Stimulated activated CD4-positive, alpha-beta T cell treated with anti-CD3 and anti-CD28 coated beads, Interleukin-1b, Interleukin-23, amount 100 ng/mL, for 1 hour (primary cell): ENCODE measurements at places on chromosomes 1 and 21.

DNA sequence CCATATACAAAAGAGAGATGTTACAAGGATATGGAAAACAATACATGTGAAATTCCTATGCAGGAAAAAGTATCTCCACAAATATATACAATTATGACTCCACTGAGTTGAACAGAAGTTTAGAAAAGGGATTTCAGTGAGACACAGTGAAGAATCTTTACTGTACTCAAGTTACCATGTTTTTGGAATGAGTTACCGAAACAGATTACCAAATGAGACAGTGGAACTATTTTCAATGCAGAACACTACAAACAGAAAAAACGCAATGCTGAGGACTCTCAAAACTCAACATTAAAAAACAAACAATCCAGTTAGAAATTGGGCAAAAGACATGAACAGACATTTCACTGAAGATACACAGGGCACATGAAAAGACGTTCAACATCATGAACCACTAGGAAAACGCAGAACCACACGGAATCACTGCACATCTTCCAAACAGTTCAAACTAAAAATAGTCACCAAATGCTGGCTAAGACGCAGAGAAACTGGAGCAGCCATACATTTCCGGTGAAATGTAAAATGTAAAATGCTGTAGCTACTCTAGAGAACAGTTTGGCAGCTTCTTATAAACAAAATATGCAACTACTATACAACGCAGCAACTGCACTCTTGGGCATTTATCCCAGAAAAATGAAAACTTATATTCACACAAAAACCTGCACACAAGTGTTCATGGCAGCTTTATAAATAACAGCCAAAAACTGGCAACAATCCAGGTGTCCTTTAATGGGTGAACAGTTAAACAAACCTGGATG, 118.7 kb downstream of the UBR4 start:
- no peak for DNase-seq

DNA sequence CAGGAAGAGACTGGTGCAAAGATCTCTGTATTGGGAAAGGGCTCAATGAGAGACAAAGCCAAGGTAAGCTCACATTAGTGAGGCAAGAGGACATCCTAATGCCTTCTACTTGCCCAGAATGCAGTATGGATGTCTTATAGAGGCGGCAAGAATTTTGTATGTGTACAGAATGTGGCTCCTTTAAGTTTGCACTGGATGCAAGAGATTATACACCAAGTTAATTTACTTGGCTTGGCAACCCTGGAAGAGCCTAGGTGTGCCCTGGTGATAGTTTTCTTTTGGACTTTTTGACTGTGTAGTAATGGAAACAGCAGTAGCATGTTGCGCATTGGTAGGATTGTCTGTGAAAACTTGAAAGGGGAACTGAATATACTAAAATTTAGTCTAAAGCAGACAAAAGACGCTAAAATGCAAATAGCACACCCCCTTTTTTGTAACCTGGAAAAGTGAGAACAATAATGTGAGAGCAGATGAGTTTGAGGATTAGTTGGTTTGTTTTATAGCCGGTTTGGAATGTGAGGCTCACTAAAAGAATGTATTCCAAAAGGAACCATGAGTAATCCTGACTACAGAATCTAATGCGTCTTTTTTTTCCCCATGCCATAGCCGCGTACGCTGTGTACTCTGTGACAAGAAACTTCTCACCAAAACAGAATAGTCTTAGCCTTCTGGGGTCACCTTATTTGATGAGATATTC, 18.1 kb downstream of the KHDRBS1 start:
- no peak for DNase-seq

DNA sequence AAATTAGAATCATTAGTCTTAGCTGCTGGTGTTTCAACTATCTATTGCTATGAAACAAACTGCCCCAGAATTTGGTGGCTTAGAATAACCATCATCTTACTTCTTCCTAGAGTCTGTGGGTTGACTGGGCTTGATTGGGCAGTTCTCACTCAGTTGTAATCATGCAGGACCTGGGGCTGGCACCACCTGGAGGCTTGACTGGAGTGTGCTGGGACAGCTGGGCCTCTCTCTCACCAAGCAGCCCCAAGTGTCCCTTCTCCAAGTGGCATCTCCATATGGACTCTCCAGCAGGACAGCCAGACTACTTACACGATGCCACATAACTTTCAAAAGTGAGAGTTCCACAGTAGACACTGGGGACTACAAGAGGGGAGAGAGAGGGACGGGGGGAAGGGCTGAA, 140.3 kb upstream of the ATP1B1 start:
- DNase-seq = no peak

DNA sequence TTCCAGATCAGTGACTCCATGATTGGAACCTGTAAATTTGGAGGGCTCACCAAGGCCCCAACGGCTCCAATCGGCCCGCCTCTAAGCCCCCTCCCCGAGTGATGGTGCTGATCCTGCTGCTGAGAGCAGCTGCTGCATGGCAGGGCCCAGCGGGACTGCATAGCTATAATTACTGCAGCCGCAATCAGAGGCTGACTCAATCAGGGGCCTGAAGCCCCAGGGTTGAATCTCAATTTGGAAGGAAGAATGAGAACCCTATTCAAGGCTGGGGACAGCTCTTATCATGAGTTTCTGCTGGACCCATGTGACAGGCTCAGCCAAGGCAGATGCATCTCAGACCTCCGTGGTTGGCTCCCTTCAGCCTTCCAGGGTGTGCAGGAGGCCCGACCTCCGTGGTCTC, 42.8 kb upstream of the MAGOH start:
- DNase-seq = no peak

DNA sequence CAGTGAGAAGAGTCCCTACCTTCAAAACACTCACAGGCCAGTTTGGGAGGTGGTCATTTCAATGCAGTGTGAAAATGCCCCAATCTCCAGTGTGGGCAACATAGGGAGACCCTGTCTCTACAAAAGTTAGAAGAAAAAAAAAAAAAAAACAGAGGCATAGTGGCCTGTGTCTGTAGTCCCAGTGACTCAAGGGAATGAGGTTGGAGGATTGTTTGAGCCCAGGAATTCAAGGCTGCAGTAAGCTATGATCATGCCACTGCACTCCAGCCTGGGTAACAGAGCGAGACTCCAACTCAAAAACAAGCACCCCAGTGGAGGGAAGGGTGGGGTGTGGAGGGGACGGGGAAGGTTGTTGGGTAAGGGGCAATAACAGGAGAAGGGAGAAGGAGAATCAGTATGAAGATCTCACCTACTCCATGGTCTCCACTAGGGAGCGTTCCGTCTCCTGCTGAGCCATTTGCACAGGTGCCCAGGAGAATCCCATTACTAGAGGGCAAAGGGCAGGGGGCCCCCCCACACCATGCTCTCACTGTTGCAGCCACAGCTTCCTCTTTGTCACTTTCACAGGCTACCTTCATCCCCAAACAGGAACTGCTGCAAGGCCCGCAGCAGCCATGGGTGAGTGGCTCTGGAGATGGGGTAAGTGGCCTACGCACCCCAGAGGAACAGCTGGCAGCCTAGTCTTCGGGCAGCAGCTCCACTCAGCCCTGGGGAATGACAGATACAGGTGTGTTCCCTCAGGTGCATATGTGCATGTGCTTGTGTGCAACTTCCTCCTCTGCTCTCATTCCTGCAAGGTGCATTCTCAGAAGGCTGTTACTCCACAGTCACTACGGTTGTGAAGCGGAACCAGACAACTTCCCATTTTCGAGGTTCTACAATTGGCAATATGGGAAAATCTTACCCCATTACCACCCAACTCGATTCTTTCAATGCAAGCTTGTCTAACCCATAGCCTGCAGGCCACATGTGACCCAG, 87.9 kb upstream of the LYST start:
- DNase-seq = no peak

DNA sequence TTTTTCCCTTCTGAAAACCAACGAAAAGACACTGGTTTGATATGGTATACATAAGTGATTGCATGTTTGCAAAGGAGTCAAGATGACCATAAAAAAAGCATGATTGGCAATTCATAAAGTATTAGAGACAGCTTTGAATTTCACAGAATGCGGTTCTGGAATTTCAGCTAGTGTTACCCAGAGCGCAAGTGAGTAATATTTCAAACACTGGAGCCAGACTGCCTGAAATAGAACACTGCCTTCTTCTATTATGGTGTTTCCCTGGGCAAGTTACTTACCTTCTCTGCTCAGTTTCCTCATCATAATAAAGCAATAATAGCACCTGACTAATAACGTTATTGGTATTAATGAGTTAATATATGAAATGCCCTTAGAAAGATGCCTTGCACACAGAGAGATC, 54.7 kb downstream of the NEGR1 start:
- no peak for DNase-seq

DNA sequence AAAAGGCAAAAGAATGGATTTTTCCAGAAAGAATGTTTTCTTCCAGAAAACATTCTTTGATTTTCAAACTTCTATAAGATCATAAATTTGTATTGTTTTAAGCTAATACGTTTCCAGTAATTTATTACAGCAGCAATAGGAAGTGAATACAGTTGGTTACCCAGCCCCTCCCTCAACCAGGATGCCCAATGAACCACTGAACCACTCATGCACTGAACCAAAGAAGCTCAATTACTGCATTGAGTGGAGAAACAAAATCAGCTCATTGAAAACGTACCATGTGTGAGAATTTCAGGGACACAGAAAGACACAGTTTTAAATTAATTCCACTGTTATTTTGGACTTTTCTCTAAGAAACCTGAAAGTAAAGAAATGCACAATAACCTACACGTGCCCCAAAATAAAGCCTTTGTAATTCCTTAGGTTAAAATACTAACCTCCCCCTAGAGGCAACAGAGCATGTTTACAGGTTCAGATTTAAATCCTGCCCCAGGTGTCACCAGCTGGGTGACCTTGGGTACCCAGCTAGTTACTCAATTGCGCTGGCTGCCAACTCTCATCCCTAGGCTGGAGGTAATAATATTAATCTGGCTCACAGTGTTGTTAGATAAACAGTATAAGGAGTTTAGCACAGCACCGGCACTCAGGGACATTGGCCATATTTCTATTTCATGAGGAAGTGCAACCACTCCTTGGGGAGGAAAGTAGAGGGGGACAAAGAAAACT, 111.7 kb downstream of the NMNAT2 start:
- DNase-seq = no peak

GRCh38 chr1:198888379-198888943, 249.6 kb downstream of the PTPRC start:
- DNase-seq = no peak

GRCh38 chr21:17492415-17493168, 20.3 kb upstream of the CXADR start:
- no peak for DNase-seq

- no peak for DNase-seq
Measured at GRCh38 chr1:171834821-171835220, 6.5 kb upstream of the DNM3 start.

GRCh38 chr1:221246628-221247415, 367.6 kb downstream of the HLX start:
- no peak for DNase-seq

- DNase-seq = no peak
Measured at GRCh38 chr1:107139833-107140702, 771 bp upstream of the NTNG1 start.
